Upper lobe of right lung (tissue), 1 donor: ENCODE measurements at places on chromosomes 3 and 15.

- DNase-seq, result peak; percentile 80
Observed at GRCh38 chr3:72738752-72739530, 109.3 kb downstream of the SHQ1 start.

- DNase-seq, result no peak
Observed at GRCh38 chr15:85276921-85277320, 103.5 kb upstream of the AKAP13 start.

DNA sequence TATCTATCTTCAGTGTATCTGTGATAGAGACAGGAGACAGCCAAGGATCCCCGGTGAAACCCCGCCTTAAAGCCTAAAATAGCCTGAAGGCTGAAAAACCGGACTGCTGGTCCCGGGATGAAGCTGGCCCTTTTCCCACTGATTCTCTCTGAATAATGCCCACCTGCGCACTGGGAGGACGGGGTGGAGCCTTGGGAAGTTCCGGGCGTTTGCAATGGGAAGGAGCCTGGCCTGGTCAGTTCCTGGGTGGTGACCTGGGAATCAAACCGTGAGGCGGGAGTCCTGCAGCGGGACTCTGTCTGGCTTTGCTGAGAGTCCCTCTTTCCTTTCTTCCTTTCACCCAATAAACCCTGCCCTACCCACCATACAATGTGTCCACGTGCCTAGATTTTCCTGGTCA lies 157.9 kb downstream of the C3orf38 start:
- no peak for DNase-seq

DNA sequence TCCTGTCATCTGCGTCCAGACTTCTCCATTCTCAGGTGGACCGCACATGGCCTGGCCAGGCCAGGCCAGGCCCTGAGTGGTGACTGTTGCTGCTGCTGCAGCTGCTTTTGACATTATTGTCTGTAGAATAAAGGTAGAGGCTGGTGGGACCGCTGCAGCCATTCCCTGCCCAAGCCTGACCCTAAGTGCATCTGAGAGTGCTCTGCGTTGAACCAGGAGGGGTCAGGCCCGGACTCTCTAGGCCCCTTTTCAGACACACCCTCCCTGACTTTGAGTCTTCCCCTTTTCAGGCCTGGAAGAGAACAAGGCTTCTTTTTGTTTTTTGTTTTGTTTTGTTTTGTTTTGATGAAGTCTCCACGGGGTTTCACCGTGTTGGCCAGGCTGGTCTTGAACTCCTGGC lies 54.6 kb upstream of the FLNB start:
- no peak for DNase-seq

DNA sequence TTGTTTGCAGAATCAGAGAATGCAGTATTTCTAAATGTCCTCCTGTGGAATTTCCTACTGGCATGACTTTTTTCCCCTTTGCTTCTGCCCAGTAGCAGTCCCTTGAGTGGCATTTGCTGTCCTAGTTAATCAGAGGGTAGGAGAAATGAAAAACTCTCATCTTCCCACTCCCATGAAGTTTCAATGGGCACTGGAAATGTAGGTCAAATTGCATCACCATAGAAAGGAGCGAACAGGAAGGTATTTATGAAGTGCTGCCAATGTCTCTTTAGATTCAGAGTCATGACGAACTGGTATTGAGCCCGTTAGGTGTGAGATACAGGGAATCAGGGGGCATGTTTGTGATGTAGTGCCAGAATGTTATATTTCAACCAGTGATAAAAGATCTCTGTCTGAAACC lies 23.2 kb downstream of the ATXN7 start:
- DNase-seq, result no peak

- no peak for DNase-seq
Observed at GRCh38 chr3:182501856-182502255, 291.4 kb upstream of the ATP11B start.

DNA sequence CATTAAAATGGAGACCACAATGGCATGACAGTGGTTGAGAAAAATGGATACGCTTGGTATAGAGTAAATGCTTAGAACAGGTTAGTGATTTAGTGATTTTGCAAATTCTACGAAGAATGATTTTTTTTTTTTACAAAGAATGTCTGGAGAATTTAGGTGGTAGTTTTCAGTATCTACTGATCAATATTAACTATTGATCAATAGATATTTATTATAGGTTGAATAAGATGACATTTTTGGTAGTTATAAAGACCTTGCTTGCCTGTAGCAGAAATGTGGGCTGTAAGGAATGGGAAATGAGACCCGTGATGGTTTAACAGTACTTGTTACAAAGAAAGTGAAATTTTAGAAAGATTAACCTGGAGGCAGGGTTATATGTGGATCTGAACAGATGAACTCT lies 137.5 kb downstream of the NR2F2 start:
- DNase-seq, result no peak
